Aorta (tissue), 5 donors: ENCODE measurements at places on chromosomes 1 and 21.

DNA sequence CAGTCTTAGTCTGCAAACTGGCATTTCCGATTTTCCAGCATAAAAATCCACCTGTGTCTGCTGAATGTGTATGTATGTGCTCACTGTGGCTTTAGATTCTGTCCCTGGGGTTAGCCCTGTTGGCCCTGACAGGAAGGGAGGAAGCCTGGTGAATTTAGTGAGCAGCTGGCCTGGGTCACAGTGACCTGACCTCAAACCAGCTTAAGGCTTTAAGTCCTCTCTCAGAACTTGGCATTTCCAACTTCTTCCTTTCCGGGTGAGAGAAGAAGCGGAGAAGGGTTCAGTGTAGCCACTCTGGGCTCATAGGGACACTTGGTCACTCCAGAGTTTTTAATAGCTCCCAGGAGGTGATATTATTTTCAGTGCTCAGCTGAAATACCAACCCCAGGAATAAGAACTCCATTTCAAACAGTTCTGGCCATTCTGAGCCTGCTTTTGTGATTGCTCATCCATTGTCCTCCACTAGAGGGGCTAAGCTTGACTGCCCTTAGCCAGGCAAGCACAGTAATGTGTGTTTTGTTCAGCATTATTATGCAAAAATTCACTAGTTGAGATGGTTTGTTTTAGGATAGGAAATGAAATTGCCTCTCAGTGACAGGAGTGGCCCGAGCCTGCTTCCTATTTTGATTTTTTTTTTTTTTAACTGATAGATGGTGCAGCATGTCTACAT, 2.5 kb upstream of the OLFML3 start:
- no peak for DNase-seq

GRCh38 chr1:222886878-222887351, 72.1 kb downstream of the DISP1 start:
- no peak for DNase-seq

DNA sequence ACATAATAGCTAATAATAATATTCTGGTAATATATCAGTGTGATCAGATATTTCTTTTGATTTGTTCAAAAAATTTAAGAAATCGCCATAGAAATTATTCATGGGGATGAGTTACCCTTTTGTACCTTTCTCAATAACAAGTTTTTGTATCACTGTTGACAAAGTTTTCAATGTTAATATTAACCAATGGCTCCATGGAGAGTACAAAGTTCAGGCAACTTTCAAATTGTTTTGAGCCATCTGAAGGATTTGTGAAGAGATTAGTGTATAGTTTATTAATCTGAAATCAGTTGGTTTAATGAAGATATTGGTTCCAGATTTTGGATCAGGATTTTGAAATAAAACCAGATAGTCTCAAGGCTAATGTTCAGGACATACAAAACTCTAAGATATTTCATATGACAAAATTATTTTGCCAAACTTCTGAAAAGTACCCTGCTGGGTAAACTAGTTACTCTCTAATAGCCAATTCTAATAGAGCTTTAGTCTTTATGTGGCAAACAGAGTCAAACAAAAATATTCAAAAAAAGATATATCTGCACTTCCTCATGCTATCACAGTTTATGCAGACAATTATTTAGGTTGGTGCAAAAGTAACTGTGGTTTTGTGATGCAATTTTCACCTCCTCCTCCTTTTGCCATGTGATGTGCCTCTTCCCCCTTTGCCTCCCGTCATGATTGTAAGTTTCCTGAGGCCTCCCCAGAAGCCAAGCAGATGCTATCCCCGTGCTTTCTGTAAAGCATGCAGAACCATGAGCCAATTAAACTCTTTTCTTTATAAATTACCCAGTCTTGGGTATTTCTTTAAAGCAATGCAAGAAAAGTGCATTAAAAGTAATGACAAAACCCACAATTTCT, 1105.0 kb downstream of the PLA2G4A start:
- DNase-seq: no peak

DNA sequence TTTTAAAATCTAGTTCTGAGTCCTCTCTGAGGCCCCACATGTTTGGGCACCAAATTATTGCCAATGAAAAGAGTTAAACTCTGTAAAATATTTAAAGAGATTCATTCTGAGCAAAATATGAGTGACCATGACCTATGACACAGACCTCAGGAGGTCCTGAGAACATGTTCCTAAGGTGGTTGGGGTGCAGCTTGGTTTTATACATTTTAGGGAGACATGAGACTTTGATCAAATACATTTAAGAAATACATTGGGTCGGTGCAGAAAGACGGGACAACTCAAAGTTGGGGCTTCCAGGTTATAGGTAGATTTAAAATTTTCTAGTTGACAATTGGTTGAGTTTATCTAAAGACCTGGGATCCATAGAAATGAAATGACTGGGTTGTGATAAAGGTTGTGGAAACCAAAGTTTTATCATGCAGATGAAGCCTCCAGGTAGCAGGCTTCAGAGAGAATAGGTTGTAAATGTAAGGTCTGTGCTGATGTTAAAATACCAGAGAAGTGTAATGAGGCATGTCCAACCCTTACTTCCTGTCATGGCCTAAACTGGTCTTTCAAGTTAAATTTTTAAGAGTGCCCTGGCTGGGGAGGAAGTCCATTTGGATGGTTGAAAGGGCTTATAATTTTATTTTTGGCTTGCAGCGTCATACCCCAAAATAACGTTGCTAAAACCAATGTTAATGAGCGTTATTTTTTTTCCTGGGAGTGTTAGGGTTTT, 274.9 kb downstream of the NUF2 start:
- DNase-seq: no peak

GRCh38 chr1:81529014-81529413, 271.7 kb upstream of the ADGRL2 start:
- DNase-seq: no peak

DNA sequence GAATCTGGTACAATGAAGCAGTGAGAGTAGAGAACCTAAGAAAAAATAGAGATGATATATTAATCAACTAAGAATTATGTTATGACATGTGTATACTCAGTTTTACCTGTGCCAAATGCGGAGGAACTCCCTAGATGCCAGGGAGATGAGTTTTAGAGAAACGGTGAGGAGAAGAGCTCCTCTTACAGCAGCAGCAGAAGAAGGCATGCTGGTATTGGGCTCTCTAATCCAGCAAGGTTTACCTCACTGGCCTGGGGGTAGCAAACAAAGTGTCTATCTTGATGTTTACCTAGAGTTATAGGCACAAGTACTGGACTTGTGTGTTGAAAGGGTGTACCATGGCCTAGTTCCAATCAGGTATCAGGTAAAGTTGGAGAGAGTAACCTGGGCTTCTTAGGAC, 28.9 kb upstream of the DEPDC1 start:
- no peak for DNase-seq

DNA sequence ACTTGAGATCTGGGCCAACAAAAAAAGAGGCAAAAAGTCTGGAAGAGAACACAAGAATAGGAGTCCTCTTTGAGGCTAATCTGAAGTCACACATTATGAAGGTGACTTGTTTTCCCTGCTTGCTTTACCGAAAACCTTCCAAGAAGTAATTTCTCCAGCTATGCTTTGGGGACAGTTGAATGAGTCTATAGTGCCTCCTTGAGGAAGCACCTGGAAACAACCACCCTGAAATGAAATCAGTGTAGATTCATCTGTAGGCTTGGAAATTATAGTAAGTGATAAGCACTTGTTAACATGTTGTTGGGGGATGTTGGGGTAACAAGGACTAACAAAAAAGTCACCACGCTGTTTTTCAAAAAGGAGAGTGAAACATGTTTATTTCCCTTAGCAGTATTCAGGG, 23.4 kb upstream of the RPTN start:
- DNase-seq: no peak

DNA sequence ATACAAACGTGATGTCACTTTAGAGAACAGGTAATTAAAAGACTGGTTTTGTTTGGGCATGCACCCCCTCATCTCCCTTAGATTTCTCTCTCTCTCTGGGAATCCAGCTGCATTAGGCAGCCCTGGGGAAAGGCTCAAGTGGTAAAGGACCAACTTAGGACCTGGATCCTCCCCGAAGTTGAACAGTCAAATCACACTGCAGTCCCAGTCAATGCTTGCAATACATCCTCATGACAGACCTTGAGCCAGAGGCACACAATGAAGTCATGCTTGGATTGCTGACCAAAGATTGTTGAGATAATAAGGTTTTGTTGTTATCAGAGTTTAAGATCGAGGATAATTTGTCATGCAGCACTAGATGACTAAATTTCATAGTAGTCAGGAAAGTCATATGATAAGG, 1285.8 kb upstream of the NCAM2 start:
- DNase-seq: no peak

DNA sequence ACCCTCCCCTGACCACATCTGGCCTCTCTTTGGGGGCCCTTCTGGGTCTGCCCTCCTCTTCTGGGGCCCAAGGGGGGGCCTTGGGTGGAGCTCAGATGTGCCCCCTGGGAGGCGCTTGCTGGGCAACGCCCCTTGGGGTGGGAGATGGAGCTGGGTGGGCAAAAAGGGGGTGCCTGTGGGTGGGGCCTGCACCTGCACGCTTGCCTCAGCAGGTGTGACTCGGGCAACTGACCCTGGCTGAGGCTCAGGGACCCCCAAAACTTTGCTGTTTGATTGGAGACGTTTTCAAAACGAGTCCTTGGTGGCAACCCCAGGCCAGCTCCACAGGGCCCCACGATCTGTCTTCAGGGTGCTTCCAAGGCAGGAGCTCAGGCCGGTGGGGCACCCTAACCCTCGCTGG, 105.3 kb downstream of the SIK1 start:
- no peak for DNase-seq

DNA sequence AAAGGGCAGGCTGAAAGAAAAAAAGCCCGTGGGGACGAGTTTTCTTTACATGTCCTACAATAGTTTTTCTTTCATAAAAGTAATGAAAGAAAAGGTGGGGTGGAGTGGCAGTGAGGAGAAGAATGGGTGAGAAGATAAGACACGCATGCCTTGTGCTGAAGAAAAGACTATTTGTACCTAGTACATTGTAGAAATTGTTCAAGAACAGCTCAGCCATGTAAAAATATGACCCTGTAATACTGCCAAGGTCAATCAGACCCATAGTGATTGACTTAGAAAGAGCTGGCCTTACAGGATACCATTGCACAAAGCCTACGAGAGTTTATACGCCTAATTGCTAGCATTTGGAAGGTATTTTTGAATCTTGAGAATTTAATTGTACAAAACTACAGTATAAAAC, 126.0 kb upstream of the NRIP1 start:
- no peak for DNase-seq

DNA sequence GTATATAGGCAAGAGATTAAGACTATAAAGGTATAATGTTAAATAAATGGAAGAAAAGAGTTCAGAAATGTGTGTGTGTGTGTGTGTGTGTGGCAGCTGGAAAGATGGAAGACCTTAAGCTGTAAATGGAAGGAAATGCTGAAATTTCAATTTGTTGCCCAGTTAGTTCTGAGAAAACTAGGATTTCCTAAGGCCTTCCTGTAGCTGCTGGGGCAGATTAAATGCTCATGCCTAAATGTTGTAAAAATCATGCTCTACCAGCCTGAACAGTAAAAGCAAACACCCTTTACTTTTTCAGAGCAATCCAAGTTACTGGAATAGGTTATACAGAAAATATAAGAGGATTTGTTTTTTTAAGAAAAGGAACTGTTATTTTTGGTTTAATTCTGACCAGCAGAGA, 8.3 kb downstream of the ADCY10 start:
- no peak for DNase-seq

DNA sequence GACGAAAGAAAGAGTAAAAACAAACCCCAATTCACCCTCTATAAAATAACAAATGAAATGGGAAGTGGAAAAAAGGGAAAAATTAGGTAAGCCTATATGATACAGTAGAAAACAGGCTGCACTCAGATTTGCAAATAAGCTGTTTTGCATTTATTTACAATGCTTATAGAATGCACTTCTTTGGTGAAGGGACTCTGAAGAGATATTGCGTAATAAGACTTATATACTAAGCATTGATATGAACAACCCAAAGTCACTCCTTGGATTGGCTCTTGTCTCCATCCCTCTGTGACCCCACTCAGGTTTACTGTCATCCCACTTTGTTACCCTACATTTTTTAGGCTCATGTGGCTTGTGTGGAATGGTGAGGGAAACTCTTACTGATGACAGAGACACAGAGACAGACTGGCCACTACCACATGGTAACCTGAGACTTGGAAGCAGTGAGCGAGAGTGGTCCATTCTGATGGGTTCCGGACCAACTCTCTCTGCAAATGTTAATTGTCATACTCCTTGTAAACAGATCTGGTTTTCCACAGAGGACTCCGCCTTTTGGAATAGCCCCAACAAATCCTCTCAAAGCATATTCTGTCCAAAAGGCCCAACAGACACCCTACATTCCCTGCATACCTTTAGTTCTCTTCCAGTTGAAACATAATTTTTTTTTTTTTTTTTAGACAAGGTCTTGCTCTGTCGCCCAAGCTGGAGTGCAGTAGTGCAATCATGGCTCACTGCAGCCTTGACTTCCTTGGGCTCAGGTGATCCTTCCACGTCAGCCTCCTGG, 11.0 kb downstream of the GSTM5 start:
- no peak for DNase-seq

DNA sequence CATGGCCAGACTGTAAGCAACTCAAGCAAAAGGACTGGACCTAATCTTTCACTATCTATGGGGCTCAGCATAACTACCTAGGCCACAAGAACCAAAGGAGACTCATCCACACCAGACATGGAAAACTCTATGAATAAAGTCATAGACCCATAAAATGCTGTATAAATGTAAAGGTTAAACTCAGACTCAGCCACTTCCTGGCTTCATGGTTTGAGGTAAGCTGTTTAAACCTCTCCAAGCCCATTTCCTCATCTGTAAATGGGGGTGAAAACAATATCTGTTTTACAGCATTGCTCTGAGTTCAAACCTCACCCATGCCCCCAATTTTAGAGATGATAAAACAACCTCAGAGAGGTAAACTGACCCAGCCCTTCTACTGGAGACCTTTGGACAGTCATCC, 4.0 kb upstream of the SMIM12 start:
- no peak for DNase-seq

DNA sequence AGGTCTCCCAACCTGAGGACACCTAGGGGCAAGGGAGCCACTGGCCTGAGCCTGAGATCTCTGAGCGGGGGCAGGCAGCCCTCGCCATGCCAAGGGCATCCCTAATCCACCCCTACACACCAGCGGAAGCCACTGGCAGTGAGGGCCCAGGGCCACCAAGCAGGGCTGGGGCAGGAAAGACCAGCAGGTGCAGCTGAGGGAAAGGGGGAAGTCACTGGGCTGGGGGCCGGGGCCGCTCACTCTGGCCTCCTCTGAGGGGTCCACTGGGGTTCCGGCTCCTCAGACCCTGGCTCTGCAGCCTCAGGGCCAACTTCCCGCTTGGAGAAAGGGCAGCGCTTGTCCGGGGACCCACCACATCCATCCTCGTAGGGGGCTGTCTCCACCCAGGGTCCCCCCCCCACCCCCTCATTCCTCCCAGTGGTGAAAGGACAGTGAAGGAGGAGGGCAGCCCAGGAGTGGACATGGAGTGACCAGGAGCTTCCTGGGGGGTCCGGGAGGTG, 42.5 kb upstream of the ACTRT2 start:
- peak; percentile 70 for DNase-seq

- DNase-seq: peak; percentile 95
Measured at GRCh38 chr1:3186526-3186921, 117.5 kb downstream of the PRDM16 start.
